ENCODE measurements at places on chromosomes 7 and 10. TPM values are rescaled to one million over a fixed set of nuclear protein-coding genes. Genes with fewer than 3 reads are reported as not detected.

TMEM236 gene
- 0.89 TPM for total RNA-seq

GRCh38 chr10:108249940-108250339 lies 1085.4 kb upstream of the SORCS1 start:
- H3K4me1 ChIP-seq = no peaks in the 10 kb centered on the region
- no peaks in the 10 kb centered on the region for H3K36me3 ChIP-seq
- no peaks in the 10 kb centered on the region for H3K27me3 ChIP-seq
- no peak overlapping the region for H3K4me3 ChIP-seq
- H3K27ac ChIP-seq = no peak overlapping the region

DNA sequence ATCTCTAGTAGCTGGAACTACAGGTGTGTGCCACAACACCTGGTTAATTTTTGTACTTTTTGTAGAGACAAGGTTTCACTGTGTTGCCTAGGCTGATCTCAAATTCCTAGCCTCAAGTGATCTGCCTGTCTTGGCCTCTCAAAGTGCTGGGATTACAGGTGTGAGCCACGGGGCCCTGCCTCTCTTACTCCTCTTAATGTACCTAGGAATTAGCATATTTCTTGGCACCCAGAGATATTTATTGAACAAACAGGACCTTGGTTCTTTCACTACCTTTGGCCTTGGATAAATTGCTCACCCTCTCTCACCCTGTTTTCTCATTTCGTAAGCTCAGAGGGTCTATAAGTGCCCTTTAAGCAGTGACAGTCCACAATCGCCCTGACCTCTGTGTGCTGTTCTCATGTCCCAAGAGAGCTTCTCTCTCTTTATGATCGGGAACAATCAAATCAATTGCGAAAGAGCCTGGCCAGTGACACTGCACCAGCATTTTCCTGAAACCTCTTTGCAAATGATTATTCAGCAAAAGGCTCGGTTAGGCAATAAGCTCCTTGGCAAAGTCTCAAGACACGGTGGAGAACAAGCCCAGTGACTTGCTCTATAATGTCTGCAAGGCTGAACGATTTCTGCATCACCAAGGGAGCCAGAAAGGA lies 117.7 kb downstream of the APBB1IP start:
- no peaks in the 10 kb centered on the region for H3K4me1 ChIP-seq
- peak overlapping the region; percentile 87 for H3K27ac ChIP-seq
- peaks cover 20% of the 10 kb centered on the region for H3K36me3 ChIP-seq

LRRTM3 gene
- total RNA-seq = not detected

GRCh38 chr10:19930936-19931893 lies 115.0 kb downstream of the PLXDC2 start:
- H3K4me3 ChIP-seq = no peak overlapping the region
- H3K27me3 ChIP-seq = no peaks in the 10 kb centered on the region
- H3K27ac ChIP-seq = peak overlapping the region; percentile 54
- no peaks in the 10 kb centered on the region for H3K36me3 ChIP-seq
- peaks cover 12% of the 10 kb centered on the region for H3K4me1 ChIP-seq
- no peak for DNase-seq

DNA sequence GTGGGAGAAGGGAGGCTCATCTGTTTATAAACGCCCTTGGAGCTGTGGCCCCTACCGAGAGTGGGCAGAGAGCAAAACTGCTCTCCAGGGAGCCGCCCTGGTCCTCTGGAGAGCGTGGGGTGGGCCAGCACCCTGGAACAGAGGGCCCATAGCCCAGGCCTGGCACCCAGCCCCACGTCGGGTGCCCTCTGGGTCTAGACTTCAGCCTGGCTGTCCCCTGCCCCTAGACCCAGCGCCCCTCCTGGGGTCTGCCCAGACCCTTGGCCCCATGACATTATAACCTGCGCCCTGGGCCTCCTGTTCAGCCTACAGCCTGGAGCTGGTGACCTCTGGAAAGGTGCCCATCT lies 24.7 kb downstream of the GET4 start:
- no peaks in the 10 kb centered on the region for H3K27me3 ChIP-seq
- DNase-seq = no peak
- H3K4me3 ChIP-seq = no peak overlapping the region
- peaks cover 30% of the 10 kb centered on the region for H3K36me3 ChIP-seq

- no peak for DNase-seq
- no peak overlapping the region for H3K27ac ChIP-seq
- H3K27me3 ChIP-seq = no peaks in the 10 kb centered on the region
These were observed 13.9 kb downstream of the MMRN2 start for GRCh38 chr10:86943316-86944030.

GRCh38 chr7:36275735-36276284 lies 113.9 kb upstream of the ANLN start:
- H3K4me1 ChIP-seq = peaks cover 5% of the 10 kb centered on the region
- H3K36me3 ChIP-seq = no peaks in the 10 kb centered on the region
- H3K27me3 ChIP-seq = no peaks in the 10 kb centered on the region
- no peak overlapping the region for H3K4me3 ChIP-seq
- no peak for DNase-seq
- H3K27ac ChIP-seq = no peak overlapping the region

ABCC2 gene
- 3.9 TPM for total RNA-seq

DNA sequence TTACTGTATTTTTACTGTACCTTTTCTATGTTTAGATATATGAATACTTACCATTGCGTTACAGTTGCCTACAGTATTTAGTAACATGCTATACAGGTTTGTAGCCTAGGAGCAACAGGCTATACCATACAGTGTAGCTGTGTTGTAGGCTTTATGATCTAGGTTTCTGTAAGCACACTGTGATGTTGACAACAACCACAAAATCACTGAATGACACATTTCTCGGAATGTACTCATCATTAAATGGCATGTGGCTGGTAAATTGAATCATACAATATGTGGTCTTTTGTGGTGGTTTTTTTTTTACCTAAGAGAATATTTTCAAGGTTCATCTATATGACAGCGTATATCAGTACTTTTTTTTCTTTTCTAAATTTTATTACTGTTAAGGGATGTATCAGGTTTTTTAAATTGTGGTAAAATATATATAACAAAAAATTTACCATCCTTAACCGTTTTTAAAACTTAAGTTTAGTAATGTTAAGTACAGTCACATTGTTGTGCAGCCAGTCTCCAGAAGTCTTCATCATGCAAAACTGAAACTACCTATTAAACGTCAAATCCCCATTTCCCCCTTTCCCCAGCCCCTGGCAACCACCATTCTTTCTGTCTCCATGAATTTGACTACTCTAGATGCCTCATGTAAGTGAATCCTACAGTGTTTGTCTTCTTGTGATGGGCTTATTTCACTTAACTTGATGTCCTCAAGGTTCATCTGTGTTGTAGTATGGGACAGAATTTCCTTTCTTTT lies 21.5 kb downstream of the BTAF1 start:
- no peak overlapping the region for H3K27ac ChIP-seq
- no peak overlapping the region for H3K4me3 ChIP-seq
- no peak for DNase-seq
- H3K36me3 ChIP-seq = peaks cover 3% of the 10 kb centered on the region
- no peaks in the 10 kb centered on the region for H3K27me3 ChIP-seq
- H3K4me1 ChIP-seq = no peaks in the 10 kb centered on the region

GIMAP1 gene
- total RNA-seq = 51.2 TPM

DNA sequence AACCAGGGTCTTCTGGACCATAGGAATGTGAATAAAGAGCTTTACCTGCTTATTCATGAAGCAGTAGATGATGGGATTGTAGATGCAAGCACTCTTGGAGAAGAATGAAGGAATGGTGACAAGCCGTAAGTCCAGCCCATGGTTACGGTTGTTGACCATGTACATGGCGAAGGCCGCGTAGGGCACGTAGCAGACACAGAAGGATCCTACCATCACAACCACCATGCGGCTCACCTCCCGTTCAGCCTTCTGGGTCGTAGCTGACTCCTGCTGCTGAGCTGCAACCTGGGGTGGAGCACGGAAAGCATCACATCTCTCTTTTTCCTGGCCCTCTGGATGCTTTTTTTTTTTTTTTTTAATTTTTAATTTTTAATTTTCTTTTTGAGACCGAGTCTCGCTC lies 2.0 kb downstream of the OPN1SW start:
- no peak overlapping the region for H3K27ac ChIP-seq
- no peaks in the 10 kb centered on the region for H3K36me3 ChIP-seq
- DNase-seq = no peak
- no peaks in the 10 kb centered on the region for H3K4me1 ChIP-seq

GRCh38 chr7:8702807-8703206 lies 269.4 kb downstream of the NXPH1 start:
- H3K27me3 ChIP-seq = no peaks in the 10 kb centered on the region
- H3K4me3 ChIP-seq = no peak overlapping the region
- H3K27ac ChIP-seq = no peak overlapping the region
- H3K4me1 ChIP-seq = no peaks in the 10 kb centered on the region
- DNase-seq = no peak
- H3K36me3 ChIP-seq = no peaks in the 10 kb centered on the region

GRCh38 chr7:2511769-2512168 lies 7.8 kb upstream of the LFNG start:
- peaks cover 53% of the 10 kb centered on the region for H3K4me1 ChIP-seq
- peak overlapping the region; percentile 55 for H3K4me3 ChIP-seq
- H3K36me3 ChIP-seq = no peaks in the 10 kb centered on the region
- peak; percentile 88 for DNase-seq
- peak overlapping the region; percentile 91 for H3K27ac ChIP-seq

GRCh38 chr7:44461387-44461786 lies 29.1 kb downstream of the NUDCD3 start:
- no peak overlapping the region for H3K27ac ChIP-seq
- H3K36me3 ChIP-seq = peaks cover 4% of the 10 kb centered on the region
- DNase-seq = no peak
- no peak overlapping the region for H3K4me3 ChIP-seq
- no peaks in the 10 kb centered on the region for H3K27me3 ChIP-seq

GRCh38 chr10:119537953-119538630 lies 4.4 kb downstream of the RGS10 start:
- peaks cover 18% of the 10 kb centered on the region for H3K27me3 ChIP-seq
- peak overlapping the region; percentile 51 for H3K27ac ChIP-seq
- no peak overlapping the region for H3K4me3 ChIP-seq
- peaks cover 60% of the 10 kb centered on the region for H3K4me1 ChIP-seq

IDI2 gene
- total RNA-seq = not detected

DNA sequence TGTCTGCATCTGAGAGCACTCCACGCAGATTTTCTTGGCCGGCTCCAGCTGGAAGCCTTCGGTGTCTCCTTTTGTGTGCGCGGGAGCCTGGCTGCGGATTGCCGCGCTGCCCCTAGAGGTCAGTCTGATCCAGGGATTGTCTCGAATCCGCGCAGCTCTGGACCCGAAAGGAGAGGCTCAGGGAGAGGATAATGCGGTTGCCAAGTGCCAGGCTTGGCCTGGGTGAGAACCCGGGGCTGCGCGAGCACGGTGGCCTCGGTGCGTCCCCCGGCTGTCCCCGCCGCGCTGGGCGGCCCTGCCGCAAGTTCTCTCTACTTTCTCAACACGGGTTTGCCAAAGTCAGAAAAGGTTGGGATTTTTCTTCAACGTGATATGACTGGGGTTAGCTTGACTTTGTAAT lies 140.9 kb downstream of the ADCYAP1R1 start:
- no peak overlapping the region for H3K27ac ChIP-seq
- DNase-seq = no peak
- peaks cover 2% of the 10 kb centered on the region for H3K4me1 ChIP-seq
- no peaks in the 10 kb centered on the region for H3K27me3 ChIP-seq
- H3K36me3 ChIP-seq = no peaks in the 10 kb centered on the region
- H3K4me3 ChIP-seq = no peak overlapping the region

CYP2C18 gene
- total RNA-seq = not detected

DNA sequence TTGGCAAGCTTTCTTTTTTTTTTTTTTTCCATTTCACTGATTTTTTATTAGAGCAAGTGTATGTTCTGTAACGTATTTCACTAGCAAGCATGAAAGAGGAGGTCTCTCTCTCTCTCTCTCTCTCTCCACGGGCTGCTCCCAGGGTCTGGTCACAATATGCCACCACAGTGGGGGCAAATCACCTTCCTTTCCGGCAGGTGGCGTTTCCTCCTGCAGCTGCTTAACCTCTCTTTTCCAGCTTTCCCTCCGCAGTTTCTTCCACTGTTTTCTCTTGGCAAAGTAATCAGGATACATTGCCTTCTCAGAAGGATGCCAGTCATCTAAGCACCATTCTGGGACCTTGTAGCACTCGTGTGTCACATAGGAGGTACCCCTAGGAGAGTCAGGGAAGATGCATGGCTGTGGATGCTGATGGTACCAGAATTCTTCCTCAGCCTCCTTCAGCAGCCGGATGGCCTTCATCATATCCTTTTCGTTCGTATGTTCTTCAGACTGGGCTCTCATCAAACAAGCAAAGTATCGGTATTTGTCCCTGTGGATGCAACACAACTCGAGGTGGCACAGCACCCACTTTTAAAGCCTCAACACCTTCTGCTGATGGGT lies 197.3 kb upstream of the PODXL start:
- no peaks in the 10 kb centered on the region for H3K4me1 ChIP-seq
- H3K36me3 ChIP-seq = no peaks in the 10 kb centered on the region
- no peak for DNase-seq
- no peak overlapping the region for H3K27ac ChIP-seq
- no peaks in the 10 kb centered on the region for H3K27me3 ChIP-seq
- H3K4me3 ChIP-seq = no peak overlapping the region

FKBP6 gene
- not detected for total RNA-seq

- no peak overlapping the region for H3K4me3 ChIP-seq
- DNase-seq = no peak
- no peaks in the 10 kb centered on the region for H3K36me3 ChIP-seq
- H3K27ac ChIP-seq = no peak overlapping the region
These were observed 416.8 kb downstream of the GALNT17 start for GRCh38 chr7:71548746-71549145.

ANKRD1 gene
- total RNA-seq = 0.13 TPM

- no peaks in the 10 kb centered on the region for H3K36me3 ChIP-seq
- H3K4me1 ChIP-seq = peaks cover 58% of the 10 kb centered on the region
- DNase-seq = no peak
- H3K27me3 ChIP-seq = no peaks in the 10 kb centered on the region
These were observed 550 bp upstream of the CALU start for GRCh38 chr7:128738570-128739047.

DNA sequence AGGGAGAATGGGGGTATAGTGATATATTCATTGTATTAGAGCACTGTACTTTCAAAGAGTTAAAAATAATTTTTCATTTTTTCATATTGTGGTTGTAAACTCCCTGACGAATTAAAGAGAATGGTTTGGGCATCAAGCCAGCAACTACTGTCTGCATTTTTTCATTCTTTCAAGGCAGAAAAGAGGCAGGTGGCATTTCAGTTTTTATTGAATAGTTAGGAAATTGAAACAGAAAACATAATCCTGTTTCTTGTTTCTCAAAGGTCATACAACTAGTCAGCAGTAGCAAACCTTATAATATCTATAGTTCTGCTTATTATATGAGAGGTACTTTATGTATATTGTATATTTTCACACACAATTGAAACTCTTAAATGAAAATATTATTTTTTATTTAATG lies 303.9 kb upstream of the KCND2 start:
- H3K4me3 ChIP-seq = no peak overlapping the region
- no peaks in the 10 kb centered on the region for H3K27me3 ChIP-seq
- DNase-seq = no peak
- no peaks in the 10 kb centered on the region for H3K36me3 ChIP-seq
- no peak overlapping the region for H3K27ac ChIP-seq
- H3K4me1 ChIP-seq = no peaks in the 10 kb centered on the region

- H3K27me3 ChIP-seq = no peaks in the 10 kb centered on the region
- no peaks in the 10 kb centered on the region for H3K4me1 ChIP-seq
- H3K36me3 ChIP-seq = no peaks in the 10 kb centered on the region
These were observed 98.6 kb downstream of the CCDC3 start for GRCh38 chr10:12902851-12903358.

CAV2 gene
- 107 TPM for total RNA-seq

RNF32 gene
- total RNA-seq = 1.7 TPM
